Stimulated activated CD4-positive, alpha-beta T cell treated with anti-CD3 and anti-CD28 coated beads, Interleukin-4, amount 100 ng/mL, for 24 hours (primary cell): ENCODE measurements at places on chromosomes 1 and 21.
A peak's percentile ranks its signal among the peaks of the same experiment; 100 is the strongest.

DNA sequence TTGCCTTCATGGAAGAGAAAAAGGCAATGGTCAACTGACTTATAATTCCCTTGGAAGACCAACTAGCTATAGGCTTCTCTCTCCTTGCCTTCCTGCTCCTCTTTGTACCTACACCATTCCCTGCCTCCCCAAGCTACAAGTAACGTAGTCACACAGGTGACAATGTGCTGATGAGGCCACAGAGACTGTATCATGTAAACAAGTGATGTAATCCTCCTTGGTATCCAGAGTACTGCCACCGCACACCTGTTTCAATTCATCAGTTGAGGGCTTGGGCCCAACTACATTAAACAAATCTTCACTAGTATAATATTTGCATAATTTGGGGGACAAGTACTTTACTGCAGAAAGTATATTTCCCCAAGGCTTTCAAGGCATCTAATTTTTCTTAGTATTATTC is 76.4 kb upstream of the SCYL3 start:
- no peak for DNase-seq

DNA sequence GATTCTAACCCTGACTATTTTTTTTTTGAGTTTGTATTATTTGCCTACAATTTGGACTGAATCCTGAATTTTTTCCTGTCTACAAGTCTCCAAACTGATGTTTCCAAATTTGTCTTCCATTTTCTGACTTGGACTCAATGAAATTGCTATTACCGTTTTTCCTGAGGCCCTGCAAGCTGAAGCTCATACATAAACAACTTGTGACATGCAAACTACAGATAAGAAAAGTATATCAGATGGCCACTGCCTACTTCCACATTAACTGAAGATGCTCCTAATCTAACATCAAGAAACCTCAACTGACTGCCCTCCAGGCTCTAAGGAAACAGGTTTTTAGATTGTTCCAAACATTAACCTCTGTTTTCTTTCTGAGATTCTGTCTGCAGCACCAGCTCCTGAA is 51.1 kb upstream of the KLHDC7A start:
- no peak for DNase-seq

GRCh38 chr1:37146071-37146470 is 111.8 kb upstream of the GRIK3 start:
- DNase-seq, result no peak

DNA sequence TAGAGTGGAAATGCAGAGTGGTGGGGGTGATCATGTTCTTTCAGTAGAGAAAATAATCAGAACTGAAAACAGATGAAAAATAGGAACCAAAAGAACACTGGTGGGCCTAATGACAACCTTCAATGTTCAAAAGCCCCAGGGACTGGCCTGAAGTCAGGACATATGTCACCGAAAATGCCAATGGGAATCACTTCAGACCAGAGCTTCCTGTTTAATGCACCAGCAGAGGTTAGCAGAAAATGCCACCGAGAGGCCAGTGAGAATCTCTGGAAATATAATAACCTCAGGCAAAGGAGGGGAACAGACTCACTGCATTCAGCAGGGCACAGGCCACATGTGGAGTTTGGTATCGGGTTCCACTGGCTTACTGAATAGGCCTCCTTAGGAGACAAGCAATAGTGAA is 15.9 kb upstream of the CD58 start:
- DNase-seq, result no peak

- no peak for DNase-seq
Measured at GRCh38 chr1:81617308-81617967, 183.3 kb upstream of the ADGRL2 start.

GRCh38 chr1:184222652-184223052 is 164.2 kb upstream of the C1orf21 start:
- peak; percentile 46 for DNase-seq

- no peak for DNase-seq
Measured at GRCh38 chr1:31989964-31990363, 23.7 kb upstream of the KHDRBS1 start.

- no peak for DNase-seq
Measured at GRCh38 chr1:64984737-64985136, 18.4 kb upstream of the JAK1 start.

DNA sequence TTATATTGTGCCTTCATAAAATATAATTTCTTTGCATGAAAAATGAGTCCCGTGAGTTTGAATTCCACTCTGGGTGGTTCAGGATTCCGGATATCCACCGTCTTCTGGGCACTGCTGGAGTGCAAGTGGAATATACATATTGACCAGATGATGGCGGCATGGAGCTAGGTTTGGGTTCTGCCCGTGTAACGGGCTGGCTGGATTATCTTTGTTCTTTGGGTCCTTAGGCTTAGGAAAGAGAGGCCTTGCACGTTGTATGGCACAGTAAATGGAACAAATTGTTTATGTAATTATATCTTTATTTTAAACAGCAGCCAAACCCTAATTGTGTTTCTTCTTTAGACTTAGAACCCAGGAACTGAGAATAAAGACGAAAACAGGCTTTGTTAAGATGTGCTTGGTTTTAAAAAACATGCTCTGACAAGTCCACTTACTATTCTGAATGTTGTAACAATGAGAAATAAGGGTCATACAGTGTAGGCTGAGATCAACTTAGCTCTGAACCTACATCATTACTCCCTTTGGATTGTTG is 13.5 kb upstream of the ACBD6 start:
- DNase-seq, result peak; percentile 66

DNA sequence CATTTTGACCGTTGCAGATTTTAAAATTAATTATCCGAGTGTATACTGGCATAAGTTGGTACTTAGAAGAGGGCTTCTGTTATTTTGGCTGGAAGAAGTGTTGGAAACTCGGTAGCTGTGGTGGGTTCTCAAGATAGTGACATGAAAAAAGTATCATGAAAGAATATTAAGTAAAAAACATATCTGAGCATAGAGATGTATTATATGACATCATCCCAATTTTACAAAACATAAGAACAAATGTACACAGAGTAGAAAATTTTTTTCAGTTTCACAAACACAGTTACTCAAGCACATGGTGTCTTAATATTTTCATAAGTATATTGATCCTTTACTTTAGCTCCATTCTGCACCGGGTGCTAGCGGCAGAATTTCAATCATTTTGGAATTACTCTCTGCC is 684 bp downstream of the IFI16 start:
- DNase-seq, result no peak
